Stimulated activated CD4-positive, alpha-beta T cell treated with anti-CD3 and anti-CD28 coated beads, Interleukin-2, amount 100 ng/mL, for 24 hours (primary cell): ENCODE measurements at places on chromosomes 6 and 20.

DNA sequence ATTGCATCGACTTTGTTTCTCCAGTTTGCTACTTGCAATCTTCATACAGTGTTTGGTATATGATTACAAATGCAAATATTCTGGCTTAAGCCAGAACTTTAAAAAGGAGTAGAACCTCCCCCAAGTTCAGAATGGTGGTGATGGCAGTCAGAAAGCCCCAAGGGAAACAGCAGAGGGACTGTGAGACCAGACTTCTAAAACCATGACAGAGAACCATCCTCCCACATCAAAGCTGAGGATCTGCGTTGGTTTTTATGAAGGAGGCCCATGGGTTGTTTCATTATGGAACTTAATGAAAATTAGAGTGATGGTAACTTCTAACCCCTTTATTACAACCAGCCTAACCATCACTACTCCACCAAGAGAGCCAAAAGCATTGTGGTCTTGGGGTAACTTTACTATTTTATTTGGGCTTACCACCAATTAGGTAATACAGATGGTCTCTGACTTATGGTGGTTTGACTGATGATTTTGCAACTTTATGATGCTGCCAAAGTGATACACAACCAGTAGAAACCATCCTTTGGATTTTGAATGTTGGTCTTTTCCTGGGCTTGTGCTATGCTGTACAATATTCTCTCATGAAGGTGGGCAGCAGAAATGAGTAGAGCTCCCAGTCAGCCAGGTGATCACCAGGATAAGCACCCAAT lies 10.9 kb upstream of the MRS2 start:
- DNase-seq, result no peak

GRCh38 chr20:25032478-25033264 lies 25.3 kb downstream of the ACSS1 start:
- no peak for DNase-seq

GRCh38 chr20:20209684-20210083 lies 157.4 kb downstream of the CFAP61 start:
- DNase-seq, result no peak

- DNase-seq, result no peak
Observed at GRCh38 chr6:38804358-38804757, 89.2 kb downstream of the DNAH8 start.

DNA sequence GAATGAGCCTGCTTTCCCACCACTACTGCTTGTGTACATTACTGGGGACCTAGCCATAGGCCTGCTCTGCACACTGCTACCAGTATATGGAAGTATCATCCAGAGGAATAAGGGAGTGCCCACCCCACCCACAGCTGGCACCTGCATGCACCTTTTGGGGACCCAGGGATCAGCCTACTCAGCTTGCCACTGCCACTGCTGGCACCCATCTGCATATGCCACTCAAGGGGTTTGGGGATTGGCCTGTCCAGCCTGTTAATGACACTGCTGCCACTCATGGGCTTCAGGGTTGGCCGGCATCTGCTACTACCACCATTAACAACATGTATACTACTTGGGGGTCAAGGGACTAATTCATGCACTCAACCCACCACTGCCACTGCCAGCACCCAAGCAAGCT lies 832.1 kb downstream of the PHF3 start:
- no peak for DNase-seq

- no peak for DNase-seq
Observed at GRCh38 chr6:37971266-37971665, 151.7 kb downstream of the ZFAND3 start.

DNA sequence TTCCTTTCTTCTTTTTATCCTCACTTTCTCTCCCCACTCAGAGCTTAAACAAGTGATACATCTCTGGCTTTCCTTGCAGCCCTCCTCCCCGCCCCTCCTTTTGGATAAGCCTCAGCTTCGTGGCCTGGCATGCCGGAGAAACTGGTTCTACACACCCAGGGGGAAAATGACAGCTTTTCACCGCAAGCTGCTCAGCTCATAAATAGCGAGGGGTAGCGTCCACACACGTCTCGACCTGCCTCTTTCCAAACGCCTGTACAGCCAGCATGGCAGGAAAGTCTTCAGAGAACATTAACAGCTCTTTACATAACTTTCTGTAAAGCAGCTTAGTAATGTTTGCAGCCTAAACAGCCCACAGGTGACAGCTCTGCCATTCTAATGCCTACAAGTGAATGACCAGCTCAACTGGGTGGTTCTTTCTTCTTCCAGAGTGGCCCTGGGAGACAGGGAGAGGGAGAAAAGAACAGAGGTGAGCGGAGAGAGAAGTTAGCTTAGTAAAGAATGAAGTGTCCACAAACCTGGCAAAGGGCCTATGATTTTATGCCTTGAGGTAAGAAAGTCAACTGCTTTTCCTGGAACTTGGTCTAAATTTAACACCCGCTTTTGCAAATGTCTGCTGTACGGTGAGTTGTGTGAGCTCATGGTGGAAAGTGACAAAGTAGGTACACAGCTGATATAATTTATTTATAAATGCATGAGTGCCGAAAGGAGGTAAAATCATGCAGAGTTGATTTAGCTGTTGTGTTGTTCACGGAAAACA lies 251.5 kb downstream of the TFAP2A start:
- no peak for DNase-seq

DNA sequence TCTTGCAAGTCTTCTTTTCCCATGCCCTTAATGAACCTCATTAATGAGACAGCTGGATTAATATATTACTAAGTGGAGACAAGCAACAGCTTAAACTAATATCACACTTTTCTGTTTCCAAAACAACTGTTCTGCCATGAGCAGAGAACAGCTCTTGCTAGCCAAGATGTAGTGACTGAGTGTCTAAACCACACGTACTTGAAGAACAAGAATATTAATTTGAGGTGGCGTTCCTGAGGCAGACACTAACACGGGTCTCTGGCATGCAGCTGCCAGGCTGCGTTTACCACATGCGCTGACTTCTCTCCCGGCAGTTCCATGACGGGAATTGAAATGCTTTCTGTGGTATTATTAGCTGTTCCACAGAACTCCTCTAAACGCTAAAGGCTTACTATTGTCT lies 80.6 kb downstream of the FNDC1 start:
- no peak for DNase-seq

- no peak for DNase-seq
Observed at GRCh38 chr6:157563611-157564284, 182.8 kb downstream of the ZDHHC14 start.

GRCh38 chr20:59948828-59949720 lies 8.9 kb downstream of the FAM217B start:
- DNase-seq, result no peak

- DNase-seq, result no peak
Observed at GRCh38 chr6:155660251-155660977, 204.8 kb upstream of the NOX3 start.

GRCh38 chr6:82264824-82265223 lies 17.3 kb upstream of the IBTK start:
- DNase-seq, result no peak

DNA sequence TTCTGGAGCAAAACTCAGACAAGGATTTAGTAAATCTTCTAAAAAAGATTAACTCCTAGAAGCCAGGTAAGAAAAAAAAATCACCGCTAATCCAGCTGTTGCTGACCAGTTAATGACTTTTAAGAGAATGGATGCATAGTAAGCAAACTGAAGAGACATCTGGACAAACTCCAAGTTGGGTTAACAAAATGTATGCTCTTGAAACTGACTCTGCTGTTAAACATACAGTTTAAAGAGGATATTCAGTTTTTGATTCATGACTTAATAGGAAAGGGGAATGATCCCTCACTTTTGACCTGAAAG lies 70.4 kb downstream of the PLAGL1 start:
- DNase-seq, result no peak

GRCh38 chr6:166167801-166168615 lies at the start of gene TBXT:
Gene TBXT, minus strand, starts transcription at chr6:166167851. Its CDS starts 260 bp downstream, at chr6:166167591.
- peak; percentile 19 for DNase-seq

GRCh38 chr6:31940256-31940664 lies 5.6 kb upstream of the CFB start:
- no peak for DNase-seq

- no peak for DNase-seq
Observed at GRCh38 chr6:45533386-45533785, 155.7 kb upstream of the SUPT3H start.

GRCh38 chr6:68572975-68573374 lies 62.1 kb upstream of the ADGRB3 start:
- DNase-seq, result no peak

DNA sequence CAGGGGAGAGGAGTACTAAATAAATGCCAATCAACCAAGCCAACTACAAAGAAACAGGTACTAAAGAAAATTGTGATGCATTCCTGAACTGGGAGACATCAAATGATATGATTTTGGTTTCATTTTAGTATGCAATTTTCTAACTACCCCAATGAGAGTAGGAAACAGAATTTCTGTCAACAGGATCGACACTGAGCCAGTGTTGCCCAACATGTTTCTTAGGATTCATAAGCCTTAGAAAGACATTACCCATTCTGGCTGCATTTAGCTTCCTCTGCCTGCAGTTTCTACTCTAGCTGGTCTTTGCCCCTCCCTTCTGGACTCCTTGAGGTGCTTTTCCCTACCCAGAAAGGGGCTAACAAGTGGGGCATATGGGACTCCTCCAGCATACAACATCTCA lies 49.8 kb downstream of the KCTD20 start:
- no peak for DNase-seq

DNA sequence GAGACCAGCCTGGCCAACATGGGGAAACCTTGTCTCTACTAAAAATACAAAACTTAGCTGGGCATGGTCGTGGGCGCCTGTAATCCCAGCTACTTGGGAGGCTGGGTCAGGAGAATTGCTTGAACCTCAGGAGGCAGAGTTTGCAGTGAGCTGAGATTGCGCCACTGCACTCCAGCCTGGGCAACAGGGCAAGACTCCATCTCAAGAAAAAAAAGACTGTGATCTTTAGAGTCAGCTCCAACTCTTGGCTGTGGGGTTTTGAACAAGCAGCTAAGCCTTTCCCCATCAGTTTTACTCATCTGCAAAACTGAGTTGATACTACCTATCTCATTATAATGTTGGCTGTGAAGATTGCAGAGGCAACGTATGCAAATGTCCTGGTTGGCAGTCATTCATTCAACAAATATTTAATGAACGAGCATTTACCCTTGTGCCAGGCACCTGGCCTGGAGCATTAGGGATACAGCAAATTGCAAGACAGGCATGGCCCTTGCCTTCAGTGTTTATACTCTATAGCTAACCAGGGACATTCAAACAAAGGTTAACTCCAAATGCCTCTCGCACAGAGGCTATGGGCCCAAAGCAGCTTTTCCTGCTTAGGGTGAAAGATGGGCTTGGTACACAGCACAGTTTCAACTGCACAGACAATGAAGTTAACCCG lies 37.8 kb downstream of the ILRUN start:
- DNase-seq, result no peak

- DNase-seq, result peak; percentile 54
Observed at GRCh38 chr6:118810420-118811027, 83.4 kb upstream of the ASF1A start.

GRCh38 chr6:159068904-159069578 lies 24.2 kb upstream of the TAGAP start:
- DNase-seq, result no peak

GRCh38 chr6:122669868-122670267 lies 59.7 kb downstream of the PKIB start:
- no peak for DNase-seq

DNA sequence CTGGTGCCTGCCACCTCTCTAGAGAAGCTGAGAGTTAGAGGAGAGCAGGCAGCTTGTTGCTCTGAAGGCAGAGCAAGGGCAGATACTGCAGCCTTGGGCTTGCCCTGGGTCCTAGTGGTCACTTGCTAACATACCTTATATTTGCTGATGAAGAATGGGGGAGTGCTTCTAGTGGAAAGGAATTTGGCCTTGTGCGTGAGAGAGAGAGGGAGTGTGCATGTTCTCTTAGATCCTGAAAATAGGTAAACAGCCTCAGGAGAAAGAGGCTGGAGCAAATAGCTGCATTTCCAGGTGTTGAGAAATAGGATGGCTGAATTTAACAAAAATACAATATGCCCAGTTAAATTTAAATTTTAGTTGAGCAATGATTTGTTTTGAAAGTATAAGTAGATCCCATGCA lies 724.5 kb upstream of the FLRT3 start:
- DNase-seq, result no peak

DNA sequence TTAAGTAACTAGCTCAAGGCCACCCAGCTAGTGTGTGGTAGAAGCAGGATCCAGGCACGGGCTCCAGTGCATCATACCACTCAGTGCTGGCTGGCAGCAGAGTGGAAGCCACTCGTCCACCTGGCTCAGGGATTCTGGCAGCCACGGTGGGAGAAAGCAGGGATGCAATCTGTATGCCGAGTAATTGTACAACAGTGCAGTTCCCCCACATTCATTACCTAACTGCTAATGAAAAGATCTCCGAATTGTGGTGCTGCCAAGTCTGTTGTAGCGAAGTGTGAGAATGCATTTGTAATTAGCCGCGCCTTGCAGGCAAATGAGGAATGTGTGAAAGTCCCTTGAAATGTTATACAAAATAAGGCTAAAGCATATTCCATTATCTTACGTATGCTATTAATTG lies 29.0 kb downstream of the KCNG1 start:
- no peak for DNase-seq

DNA sequence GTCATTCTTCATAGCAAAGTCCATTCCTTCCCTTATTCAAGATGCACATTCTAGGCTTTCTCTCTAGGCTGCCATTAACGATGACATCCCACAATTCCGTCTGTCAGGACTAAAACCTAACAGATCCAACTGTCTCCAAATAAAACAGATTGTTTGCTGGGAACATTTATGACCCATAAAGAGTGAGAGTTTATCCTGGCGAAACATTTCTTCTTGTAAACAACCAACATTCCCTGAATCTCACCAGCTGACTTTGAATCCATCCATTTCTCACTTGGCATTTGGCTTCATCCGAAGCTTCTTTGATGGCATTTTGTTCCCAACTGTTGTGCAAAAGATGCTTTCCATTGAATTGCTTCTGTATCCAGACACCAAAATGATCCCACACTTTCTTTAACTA lies 93.1 kb downstream of the OLIG3 start:
- DNase-seq, result no peak

DNA sequence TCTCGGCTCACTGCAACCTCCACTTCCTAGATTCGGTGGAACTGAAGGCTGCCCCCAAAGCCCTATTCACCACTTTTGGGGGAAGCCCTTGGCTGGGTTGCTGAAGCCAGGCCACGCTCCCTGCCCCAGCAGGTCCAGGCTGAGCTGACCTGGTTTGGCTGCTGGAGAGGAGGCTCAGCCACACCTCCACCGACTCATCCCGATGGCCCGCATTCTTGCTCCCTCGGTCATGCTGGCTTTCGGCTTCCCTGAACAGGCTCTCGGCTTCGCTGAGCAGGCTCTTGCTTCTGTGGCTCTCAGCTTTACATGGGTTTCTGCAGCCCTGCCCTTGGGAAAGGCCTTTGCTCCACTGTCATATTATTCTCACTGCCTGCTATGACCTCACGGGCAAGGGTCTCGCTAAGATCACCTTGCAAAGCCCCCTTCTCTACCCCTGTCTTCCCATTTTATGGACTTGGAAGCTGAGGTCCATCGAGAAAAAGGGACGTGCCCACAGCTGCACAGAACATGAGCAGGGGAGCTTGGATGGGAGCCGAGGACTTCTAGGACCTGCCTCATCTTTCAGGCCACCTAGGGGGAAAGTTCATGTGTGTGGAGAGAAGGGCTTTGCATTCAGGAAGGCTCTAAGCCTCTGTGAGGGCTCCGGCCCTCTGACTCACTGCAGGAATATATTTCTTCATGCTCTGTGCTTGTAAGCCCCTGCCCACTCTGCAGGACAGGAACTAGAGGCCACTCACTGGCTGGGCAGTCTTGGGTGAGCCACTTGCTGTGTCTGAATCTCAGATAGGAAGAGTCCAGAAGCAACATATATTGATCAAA lies 15.6 kb downstream of the ARHGAP40 start:
- no peak for DNase-seq

- no peak for DNase-seq
Observed at GRCh38 chr20:63926298-63926697, 29.9 kb downstream of the UCKL1 start.

- DNase-seq, result no peak
Observed at GRCh38 chr6:20755631-20756030, 221.4 kb downstream of the CDKAL1 start.
